CD8-positive, alpha-beta T cell (primary cell): ENCODE measurements at places on chromosomes 13 and 19.

DNA sequence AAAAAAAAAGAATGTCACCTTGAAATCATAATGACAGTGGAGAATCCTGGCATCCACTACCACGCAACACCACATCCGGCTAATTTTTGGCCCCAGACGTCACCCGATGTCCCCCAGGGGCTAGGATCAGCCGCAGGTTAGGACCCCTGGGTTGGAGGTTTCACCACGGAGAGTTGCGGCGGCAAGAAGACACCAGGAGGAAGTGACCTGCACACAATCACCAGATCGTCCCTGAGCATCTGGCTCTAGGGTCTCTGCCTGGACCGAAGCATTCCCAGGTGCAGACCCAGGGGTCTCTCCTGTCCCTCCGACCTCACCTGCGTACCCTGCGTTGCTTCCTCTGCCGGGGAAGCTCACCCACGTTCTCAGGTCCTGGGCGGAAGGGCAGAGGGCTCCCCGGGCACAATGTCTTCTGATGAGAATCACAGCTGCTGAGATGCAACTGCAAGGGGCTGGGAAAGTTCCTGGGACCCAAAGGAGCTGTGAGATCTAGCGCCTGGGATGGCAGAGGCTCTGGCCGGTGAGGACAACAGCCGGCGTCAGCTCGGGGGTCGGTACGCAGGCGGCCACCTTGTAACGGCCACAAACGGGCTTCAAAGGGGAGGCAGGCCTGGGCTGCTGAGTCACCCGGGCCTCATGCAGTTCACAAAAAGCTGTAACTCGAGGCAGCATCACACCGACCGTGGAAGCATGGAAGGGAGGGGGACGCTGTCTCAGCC, 111.2 kb downstream of the GADD45B start:
- DNase-seq, result no peak

DNA sequence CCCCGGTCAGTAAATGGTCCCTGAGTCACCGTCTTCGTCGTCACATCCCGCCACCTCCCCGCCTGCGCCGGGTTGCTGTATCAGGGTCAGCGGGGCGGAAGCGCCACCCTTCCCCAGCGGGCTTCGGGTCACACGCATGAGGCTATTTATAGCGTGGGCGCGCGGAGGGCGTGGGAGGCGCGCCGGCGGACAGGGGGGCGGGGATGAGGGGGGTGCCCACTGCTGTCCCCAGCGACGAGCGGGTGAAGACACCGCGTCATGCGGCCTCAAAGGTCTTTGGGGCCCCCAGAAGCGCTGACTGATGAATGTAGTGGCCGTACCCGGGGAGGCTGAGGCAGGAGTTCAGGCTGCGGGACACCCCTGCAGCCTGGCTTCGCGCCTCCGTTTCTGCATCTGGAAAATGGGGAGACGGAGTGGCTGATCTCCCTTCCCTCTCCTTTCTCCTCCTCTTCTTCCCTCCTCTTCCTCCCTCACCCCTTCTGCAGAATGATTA, 7.9 kb downstream of the UNC13A start:
- DNase-seq, result peak; percentile 80

- DNase-seq, result no peak
These were observed at the start of gene PLPP2 for GRCh38 chr19:291006-291521. PLPP2 (minus strand) TSS chr19:291403; CDS start chr19:291336, 67 bp downstream.

- DNase-seq, result no peak
These were observed 112.4 kb downstream of the ZNF429 start for GRCh38 chr19:21617740-21618339.

DNA sequence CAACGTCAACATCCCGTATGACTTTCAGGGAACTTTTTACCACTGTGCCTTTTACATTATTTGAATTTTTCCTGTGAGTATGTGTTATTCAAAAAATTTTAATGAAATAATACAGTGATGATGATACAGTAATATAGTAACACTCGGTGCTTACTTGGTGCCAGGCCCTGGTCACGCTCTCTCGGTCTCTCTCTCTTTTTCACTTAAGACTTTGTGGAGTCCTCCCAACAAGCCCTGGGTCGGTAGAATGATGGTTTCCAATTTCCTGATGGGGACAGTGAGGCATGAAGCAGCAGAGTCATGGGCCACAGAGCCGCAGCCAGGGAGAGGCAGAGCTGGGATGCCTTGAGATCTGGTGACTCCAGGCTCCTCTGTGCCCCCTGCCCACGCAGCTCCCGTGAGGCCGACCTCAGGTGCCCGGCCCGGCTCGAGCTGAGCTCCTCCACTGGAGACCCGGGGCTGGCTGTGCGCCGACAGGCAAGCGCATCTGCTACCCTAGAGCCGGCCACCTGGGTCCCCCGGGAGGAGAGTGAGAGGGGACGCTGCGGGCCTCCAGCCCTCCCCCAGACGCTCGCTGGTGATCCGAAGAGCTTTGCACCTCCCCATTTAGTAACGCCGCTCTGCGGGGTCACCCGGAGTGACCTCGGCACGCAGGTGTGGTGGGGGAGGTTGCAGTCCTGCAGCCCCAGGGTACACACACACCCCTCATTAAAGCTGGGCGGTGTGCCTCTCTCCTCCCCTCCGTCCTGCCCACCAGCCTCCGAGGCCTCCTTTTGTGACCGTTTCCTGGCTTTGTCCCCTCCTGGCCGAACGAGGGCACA, 4.4 kb upstream of the SBK3 start:
- no peak for DNase-seq

DNA sequence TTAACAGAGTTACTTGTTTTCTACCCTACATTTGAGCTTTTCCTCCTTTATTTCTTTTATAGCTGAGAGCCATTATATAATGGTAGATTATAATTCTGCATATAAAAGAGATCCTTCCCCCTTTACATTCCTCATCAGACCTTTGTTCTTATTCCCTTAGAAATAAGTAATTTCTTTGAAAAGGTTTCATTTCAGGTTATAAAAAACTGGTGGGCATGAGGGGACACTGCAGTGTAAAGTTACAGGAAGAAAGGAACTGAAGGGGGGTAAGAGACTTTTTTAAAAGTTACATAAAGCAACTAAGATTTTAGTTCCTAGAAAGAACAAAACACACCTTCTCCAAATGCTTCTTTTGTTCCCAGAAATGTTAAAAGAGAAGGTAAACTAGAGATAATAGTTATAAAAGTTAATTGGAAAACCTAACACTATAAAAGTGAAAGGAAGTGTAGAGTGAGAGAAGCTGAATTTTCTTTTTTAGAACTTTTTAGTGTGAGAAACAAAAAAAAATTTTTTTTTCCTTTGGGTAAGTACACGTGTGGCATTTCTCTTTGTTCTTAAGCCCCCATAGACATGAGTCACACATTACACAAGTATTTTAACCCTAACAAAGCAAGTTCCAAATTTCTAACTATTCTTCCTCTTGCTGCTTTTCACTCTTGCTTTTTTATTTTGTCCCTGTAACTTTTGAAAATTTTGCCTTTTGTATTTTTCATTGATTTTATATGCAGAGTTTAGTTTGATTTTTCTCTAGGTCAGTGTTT, 106.4 kb upstream of the MLNR start:
- no peak for DNase-seq

- no peak for DNase-seq
These were observed 8.8 kb downstream of the YIPF2 start for GRCh38 chr19:10919352-10920287.

DNA sequence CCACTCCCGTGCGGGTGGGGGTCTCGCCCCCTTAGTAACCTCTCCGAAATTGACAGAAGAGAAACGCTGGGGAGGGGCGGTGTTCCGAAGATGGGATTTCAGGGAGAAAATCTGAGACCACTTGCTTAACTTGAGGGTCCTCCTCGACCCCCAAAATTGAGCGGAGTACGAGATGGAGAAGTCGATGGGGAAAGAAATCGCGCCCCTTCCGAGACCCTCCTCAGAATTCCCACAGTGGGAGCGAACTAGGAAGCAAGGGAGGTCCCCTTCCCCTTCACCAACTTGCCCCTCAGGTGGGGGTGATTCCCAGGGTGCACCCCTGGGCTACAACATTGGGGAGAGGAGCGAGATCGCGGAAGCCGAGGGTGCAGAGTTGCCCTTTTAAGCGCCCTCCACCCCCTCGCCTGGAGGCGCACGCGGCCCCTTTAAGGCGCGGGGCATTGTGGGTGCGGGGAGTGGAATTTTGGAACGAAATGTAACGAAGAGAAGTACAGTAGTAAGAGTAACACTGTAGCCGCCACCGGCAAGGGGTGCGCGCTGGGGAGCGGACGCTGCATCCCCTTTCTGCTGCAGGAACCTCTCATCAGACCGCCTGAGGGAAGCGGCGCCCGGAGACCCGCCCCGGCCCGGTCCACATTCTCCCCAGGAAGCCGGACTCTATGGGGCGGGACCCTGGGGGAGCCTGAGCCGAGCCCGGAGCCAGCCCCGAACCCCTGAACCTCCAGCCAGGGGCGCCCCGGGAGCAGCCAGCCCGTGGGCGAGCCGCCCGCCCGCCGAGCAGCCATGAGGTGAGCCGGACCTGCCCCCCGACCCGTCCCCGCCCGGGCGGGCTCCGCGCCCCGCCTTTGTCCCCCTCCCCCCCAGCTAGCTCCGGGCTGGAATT, at the start of gene VASP:
TSS of gene VASP (plus strand) at position 491 of the 883 bp plus-strand sequence. CDS start at position 784, 293 bp downstream.
- peak; percentile 94 for DNase-seq

DNA sequence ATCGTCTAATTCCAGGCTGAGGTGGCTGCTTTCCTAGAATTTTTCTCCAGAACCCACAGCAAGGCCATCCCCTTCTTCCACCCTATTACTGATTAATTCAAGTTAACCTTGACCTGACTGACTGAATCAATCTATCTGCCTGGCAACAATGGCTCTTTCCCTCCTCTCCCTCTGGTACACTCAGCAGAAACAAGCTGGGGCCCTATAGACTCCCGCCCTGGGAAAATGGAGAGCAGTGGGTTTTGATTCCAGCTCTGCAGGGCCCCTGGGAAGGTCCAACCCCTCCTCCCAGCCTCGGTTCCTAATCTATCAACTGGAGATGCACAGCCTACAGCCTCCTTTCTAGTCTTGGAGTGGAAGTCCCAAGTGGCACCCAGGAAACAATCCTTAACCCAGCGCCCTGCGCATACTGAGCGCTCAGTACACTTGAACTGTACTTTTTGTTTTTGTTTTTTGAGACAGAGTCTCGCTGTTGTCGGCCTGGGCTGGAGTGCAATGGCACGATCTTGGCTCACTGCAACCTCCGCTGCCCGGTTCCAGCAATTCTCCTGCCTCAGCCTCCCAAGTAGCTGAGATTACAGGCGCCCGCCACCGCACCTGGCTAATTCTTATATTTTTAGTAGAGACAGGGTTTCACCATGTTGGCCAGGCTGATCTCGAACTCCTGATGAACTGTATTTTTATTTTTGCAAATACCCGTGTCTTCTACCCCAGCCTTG, 5.2 kb upstream of the C3 start:
- no peak for DNase-seq

DNA sequence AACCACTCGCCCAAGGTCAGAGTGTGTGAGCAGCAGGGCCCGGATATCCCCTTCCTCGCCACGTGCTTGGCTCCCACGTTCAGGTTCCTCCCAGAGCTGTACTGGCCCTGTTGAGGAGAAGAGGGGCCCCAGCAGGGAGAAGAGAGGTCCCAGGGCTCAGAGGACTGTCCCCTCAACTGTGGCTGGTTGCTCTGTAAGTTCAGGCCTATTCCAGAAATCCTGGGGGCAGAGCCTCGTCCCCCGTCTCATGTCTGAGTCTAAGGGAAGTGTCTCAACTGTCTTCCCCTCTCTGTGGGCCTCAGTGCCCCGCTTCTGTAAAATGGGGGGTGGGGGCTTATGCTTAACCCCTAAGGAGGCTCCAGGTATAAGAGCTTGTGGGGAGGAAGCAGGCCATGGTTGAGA, 3.9 kb downstream of the PPP5C start:
- no peak for DNase-seq

- DNase-seq, result no peak
These were observed 34.7 kb upstream of the SLITRK6 start for GRCh38 chr13:85833921-85834320.

GRCh38 chr13:37526710-37527473, 71.7 kb downstream of the POSTN start:
- no peak for DNase-seq

DNA sequence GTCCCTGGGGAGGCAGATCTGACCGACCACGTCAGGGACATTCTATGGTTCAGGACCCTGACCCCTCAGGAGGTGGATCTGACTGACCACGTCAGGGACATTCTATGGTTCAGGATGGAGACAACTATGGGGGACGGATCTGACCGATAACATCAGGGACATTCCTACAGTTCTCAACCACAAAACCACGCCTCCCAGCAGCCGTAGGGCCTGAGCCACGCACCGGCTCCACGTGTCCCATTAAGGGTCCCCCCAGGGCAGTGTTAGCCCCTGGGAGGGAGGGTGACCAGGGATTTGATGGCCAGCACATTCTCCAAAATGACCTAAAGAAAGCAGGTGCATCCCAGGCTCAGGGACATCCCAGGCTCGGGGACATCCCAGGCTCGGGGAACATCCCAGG, 49.0 kb upstream of the C13orf46 start:
- DNase-seq, result no peak

DNA sequence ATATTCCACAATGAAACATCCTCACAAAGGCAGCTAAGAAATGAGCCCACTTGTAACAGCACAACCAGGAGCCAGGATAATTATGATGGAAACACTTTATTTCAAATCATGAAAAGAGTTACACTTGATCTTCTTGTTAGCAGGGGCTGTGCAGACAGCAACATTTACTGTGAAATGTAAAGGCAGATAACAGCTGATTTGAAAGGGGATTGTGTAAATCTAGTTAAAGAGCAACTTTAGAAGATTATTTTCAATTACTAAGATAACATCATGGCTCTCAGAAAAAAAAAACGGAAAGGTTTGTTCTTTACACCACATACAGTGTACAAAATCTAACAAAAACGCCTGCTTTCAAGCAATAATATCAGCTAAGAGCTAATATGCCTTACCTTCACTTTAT, 22.4 kb downstream of the ENOX1 start:
- DNase-seq, result no peak

DNA sequence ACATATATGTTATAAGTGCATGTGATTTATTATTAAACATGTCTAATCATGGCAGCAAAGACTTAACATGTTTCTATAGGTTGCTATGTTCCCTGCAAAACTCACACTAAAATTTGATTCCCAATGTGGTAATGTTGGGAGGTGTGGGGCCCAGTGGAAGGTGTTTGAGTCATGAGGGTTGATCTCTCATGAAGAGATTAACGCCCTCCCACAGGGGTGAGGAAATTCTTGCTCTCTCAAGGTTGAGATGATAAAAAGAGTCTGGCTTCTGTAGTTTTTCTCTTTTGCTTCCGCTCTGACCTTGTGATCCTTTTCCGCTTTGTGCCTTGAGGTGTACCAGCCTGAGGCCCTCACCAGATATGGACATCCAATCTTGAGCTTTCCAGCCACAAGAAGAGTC, 737.5 kb upstream of the SLITRK5 start:
- DNase-seq, result no peak

DNA sequence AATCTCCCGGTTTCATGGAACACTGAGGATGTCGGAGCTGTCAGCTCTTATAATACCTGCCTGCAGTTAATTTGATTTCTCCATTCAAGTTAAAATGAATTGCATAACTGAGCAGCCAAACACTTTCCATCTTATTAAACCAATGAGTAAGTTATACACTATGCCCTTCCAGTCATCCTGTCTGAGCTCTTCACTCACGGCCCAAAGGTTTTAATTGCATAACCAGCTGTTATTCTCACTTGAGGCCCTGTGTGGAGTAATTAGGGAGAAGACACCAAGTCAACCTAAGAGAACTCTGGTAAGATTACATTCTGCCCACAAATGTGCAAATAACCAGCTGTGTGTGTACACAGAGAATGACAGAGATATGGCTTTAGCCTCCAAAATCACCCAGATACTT, 303.5 kb downstream of the TBC1D4 start:
- no peak for DNase-seq
